ENCODE measurements at places on chromosomes 4 and X.

DNA sequence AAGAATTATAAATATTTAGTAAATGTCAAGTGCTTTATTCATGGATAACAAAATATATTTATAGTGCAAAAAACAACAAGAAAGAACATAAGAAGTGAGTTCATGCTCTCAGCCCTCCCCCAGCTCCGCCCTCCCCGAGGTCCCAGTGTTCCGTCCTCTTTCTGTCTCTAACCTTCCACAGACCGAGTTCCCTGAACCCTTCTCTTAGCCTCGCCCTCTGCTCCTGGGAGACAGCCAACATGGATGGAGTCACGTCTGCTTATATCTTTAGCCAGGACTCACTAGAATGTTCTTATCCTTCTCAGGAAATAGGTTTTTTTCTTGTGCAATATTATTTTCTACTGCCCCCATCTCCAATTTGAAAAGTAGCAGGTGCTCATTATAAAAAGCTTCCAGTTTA lies 40.1 kb upstream of the HELT start:
- DNase-seq = no peak

- DNase-seq = peak; percentile 71
These were observed 84.9 kb downstream of the BCOR start for GRCh38 chrX:40012868-40013265.

GRCh38 chr4:3786196-3786869 lies 20.1 kb downstream of the ADRA2C start:
- no peak for DNase-seq

- no peak for DNase-seq
These were observed 90.8 kb downstream of the COL25A1 start for GRCh38 chr4:109211671-109212070.

DNA sequence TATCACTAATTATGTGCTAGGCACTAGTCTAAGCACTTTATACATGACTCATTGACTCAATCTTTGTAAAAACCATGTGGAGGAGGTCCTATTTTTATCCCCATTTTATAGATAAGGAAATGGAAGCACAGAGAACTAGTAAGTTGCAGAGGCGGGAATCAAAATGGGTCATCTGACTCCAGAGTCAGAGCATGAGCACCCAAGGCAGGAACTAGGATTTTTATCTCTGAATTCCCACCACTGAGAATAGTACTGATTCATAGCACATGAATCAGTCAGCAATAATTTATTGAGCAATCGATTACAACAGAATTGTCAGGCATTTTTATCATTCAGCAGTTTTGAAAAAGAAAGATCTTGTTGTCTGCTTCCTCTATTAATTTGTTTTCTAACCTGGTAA lies 19.3 kb downstream of the SCARB2 start:
- no peak for DNase-seq

- DNase-seq = no peak
These were observed 284.9 kb upstream of the PUDP start for GRCh38 chrX:7432901-7433300.
